ENCODE measurements at places on chromosomes 2 and 18. TPM values are rescaled to one million over a fixed set of nuclear protein-coding genes. Genes with fewer than 3 reads are reported as not detected.

Gene PAIP2B
- total RNA-seq = 4.9 TPM

Gene POTEI
- 0.06 TPM for total RNA-seq

Gene CRYGC
- not detected for total RNA-seq

Gene AQP12B
- not detected for total RNA-seq

Gene MAP3K19
- not detected for total RNA-seq

Gene SLC19A3
- 5.1 TPM for total RNA-seq

Gene ROCK2
- total RNA-seq = 119 TPM

Gene LAMA1
- total RNA-seq = 0.78 TPM

Gene RTP5
- not detected for total RNA-seq

Gene CERKL
- total RNA-seq = not detected

Gene CFAP65
- total RNA-seq = not detected

Gene MROH2A
- total RNA-seq = not detected

Gene CIDEA
- 0.57 TPM for total RNA-seq

Gene UGT1A10
- not detected for total RNA-seq

Gene KCNJ13
- total RNA-seq = not detected

Gene CYP1B1
- 115 TPM for total RNA-seq

Gene SAG
- not detected for total RNA-seq

Gene UGT1A3
- not detected for total RNA-seq

Gene HOXD9
- 1.8 TPM for total RNA-seq

Gene GFPT1
- total RNA-seq = 95.9 TPM

Gene ERBB4
- 42.0 TPM for total RNA-seq

Gene TUBA3E
- not detected for total RNA-seq

Gene DSC1
- not detected for total RNA-seq

Gene SLC9A4
- total RNA-seq = not detected

Gene LYG1
- 1.8 TPM for total RNA-seq

Gene REG1B
- 3.8 TPM for total RNA-seq

Gene PTPRN
- total RNA-seq = not detected

Gene MRO
- 3.2 TPM for total RNA-seq

Gene IL36B
- total RNA-seq = not detected

Gene BCL11A
- total RNA-seq = 2.0 TPM

Gene CCDC74B
- total RNA-seq = 1.3 TPM

Data from aorta (tissue), 5 donors.